Stimulated activated CD8-positive, alpha-beta memory T cell treated with anti-CD3 and anti-CD28 coated beads, Interleukin-7, amount 100 ng/mL, for 1 hour (primary cell): ENCODE measurements at places on chromosomes 11 and 22.

GRCh38 chr11:19656140-19656541 is 56.5 kb upstream of the NAV2 start:
- no peak for DNase-seq

GRCh38 chr11:1305063-1305495 is 4.4 kb downstream of the TOLLIP start:
- DNase-seq: no peak

- no peak for DNase-seq
Measured at GRCh38 chr11:93054881-93055280, 85.4 kb downstream of the MTNR1B start.

GRCh38 chr11:11010624-11011127 is 152.8 kb upstream of the ZBED5 start:
- DNase-seq: no peak

DNA sequence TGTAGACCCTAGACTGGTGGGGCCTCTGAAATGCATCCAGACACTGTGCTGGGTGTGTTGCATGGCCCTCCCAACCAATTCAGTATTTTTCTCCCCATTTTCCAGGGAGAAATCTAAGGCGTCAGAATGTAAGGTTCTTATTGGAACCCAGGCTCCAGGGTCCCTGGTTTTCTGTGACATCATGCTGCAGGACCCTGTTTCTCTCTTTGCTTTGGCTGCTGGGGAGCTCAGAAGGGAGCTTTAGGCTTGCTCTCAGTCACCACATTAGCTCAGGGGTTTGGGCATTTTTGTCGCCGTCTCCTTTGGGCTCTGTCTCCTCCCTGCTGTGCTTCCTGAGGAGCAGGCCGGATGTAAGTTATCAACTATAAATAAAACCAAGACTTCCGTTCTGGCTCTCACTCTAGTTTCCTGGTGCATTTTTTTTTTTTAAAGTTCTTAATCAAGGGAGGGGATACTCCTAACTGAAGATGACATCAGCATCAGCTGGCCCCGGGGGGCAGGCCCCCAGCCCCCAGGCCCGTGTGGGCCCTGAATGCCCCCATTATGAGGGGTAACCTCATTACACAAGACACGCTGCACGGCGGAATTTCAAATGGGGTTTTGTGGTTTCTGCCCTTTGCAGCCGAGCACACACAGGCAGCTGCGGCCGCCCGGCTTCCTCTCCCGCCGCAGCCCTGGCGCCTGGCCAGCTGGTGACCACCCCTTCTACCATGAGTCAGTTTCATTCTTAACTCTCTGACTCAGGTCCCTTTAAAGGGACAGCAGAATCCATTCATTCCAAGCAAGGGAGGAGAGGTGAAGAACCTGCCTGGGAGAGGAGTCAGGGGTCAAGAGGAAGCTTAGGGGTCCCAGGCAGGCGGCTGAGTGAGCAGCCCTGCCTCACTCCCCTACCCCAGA is 3.2 kb downstream of the MYEOV start:
- DNase-seq: peak; percentile 64

GRCh38 chr22:29343313-29343805 is 27.9 kb upstream of the RASL10A start:
- DNase-seq: no peak

GRCh38 chr11:123443851-123444623 is 14.0 kb downstream of the GRAMD1B start:
- no peak for DNase-seq

DNA sequence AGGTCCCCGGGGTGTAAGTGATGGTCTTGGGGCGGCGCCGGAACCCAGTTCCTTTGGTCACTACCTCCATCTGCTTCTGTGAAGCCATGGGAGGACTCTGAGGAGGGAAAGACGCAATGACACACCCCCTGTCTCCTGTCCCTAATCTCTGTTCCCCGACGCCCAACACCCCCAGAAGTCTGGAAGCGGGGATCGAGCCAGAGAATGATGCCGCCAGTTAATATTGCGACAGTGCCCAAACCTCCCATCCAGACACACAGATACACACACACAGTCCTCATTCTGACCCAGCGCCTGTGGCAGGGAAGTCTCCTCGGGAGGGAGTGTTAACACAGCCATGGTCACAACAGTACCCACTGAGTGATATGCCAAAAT is 352 bp downstream of the C22orf23 start:
- DNase-seq: no peak

DNA sequence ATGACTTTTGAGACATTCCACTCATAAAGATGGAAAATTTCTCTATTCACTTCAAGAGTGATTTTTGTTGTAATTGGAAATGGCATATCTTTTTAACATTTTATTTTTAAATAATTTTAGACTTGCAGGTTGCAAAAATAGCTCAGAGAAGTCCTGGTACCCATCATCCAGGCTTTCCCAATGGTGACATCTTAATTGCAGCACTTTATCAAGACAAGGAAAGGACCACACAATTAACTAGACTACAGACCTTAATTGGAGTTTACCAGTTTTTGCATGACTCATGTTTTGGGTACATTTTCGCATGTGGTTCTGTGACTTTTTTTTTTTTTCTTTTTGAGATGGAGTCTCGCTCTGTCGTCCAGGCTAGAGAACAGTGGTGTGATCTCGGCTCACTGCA is 23.0 kb upstream of the MAP6 start:
- DNase-seq: no peak

DNA sequence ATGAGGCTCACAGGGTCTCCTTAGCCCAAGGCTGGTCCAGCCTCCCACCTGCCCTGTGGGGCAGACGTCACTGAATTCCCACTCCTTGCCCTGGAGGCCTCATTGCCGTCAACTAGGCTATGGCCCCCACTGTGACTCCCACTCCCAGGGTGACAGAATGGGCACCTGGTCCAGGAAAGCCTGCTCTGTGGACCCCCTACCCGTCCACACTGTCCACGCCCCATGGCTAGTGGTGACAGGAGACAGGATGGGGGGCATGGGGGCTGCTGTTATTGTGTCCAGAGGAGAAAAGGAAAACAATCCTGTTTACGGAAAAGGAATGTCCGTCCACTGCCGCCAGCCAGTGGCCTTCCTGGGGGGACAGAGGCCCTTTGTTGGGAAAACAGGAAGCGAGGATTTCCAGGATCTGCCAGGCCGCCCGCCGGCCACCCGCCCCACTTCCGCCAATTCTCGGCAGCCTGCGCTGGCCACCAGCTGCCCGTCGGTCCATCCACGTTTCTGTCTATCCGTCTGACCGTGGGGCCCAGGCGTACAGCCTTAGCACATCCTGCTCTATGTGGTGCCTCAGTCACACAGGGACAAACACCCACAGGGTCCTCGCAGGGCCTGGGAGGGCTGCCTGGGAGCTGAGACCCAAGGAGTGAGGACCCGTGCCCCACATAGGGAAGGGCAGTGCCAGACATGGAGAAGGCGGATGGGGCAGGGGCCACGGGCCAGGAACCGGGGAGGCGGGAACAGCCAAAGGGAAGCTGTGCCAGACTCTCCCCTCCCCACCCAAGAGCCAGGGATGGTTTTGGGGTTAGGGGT is 19.5 kb downstream of the CRELD2 start:
- no peak for DNase-seq

GRCh38 chr11:2404735-2405196 is 4.2 kb downstream of the TSSC4 start:
- no peak for DNase-seq

GRCh38 chr11:110486156-110486555 is 56.4 kb downstream of the FDX1 start:
- no peak for DNase-seq

DNA sequence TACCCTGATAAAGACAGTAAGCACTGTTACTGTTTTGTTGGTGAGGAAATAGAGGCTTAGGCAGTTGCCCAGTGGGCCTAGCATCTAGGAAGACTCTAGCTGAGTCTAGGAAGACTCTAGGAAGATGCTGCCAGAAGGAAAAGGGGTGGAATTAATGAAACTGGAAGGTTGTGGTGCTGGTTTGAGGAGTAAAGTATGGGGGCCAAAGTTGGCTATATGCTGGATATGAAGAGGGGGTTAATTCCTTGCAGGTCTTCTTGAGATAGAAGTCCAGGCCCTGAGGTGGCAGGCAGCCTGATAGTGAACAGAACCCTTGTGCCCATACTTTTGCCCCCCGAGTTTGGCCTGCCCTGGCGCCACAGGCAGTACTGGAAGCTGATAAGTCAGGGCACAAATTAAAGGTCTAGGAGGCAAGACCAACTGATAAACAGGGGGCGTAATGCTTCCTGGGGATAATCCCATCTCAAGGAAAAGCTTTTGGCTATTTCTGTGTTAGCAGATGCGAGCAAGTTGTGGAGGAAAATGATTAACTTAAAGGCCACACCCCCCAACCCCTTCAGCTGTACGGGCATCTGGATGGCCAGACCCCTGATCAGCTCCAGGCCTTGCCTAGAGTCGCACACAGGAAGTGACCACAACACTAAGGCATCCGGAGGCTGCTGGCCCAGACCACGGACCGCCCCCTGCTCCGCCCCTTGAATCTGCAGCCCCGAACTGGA is 3.1 kb downstream of the ILK start:
- DNase-seq: peak; percentile 24

DNA sequence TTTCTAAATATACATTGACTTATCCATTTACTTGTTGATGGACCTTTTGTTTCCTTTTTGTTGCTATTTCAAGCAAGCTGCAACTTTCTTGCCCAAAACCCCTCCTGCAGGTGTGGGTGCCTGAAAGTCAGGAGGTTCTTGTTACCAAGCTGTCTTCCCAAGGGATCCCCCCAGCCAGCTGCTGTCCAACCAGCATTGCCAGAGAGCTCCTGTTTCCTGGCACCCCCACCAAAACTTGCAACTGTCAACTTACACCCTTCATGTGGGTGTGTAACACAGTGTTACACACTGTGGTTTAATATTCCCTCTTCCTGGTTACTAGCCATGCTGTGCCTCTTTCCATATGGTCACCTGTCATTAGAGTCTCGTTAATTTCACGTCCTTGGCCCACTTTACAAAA is 1.6 kb upstream of the KRTAP5-1 start:
- DNase-seq: no peak

GRCh38 chr11:68956142-68956541 is 24.6 kb downstream of the MRGPRD start:
- DNase-seq: no peak

GRCh38 chr22:19048531-19048930 is 73.7 kb downstream of the DGCR2 start:
- no peak for DNase-seq

GRCh38 chr11:108556019-108556418 is 37.5 kb downstream of the EXPH5 start:
- no peak for DNase-seq

GRCh38 chr11:44008698-44009097 is 39.1 kb upstream of the ACCSL start:
- no peak for DNase-seq

- no peak for DNase-seq
Measured at GRCh38 chr11:46338988-46339666, 8.1 kb upstream of the DGKZ start.
